ENCODE measurements at places on chromosomes 13 and 19.

- no peak for DNase-seq
These were observed 1297.4 kb downstream of the PCDH9 start for GRCh38 chr13:65932587-65933239.

DNA sequence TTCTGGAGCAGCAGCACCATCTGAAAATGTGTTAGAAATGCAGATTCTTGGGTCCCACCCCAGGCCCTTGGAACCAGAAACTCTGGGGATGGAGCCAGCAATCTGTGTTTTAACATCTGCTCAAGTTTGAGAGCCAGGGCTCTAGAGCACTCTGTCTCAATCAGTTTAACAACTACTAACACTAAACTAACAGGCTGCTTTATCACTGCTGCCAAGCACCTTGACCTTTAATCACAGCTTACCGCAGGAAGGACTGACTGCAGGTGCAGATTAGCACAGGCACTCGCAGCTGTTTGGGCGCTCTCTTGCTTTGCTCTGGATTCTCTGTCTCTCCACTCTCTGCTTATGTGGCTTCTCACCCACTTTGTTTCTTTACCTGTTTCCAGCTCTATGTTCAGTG is 163.5 kb downstream of the MTUS2 start:
- no peak for DNase-seq

DNA sequence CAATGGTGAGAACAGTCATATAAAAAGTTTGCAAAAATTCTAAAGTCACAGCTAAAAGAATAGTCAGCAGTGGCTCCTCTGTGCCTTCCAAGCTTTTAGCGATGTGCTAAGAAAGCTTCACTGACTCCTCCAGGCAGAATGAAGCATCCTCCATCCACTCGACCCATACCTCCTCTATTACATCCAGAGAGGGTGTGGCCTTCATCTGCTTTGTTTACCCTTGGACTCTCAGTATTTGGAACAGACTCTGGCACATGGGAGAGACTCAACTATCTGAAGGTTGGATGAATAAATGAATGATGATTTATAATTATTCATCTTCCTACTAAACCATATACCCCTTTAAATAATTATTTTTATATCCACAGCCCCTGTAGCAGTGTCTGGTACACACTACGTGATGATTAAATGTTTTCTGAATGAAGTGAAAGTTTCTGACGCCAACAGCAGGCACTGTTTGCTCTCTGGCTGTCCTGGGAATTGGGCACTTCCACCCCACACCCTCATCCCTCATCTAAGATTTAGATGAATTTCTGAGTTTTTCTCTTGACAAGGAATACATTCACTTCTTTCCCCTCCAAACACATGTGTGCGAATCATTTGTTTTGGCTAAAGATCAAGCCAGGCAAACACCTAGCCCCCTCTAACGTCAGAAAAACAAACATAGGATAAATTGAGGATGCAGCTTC is 93.9 kb downstream of the NUFIP1 start:
- DNase-seq = no peak

GRCh38 chr13:102703726-102704035 is 8.8 kb upstream of the METTL21C start:
- DNase-seq = no peak

DNA sequence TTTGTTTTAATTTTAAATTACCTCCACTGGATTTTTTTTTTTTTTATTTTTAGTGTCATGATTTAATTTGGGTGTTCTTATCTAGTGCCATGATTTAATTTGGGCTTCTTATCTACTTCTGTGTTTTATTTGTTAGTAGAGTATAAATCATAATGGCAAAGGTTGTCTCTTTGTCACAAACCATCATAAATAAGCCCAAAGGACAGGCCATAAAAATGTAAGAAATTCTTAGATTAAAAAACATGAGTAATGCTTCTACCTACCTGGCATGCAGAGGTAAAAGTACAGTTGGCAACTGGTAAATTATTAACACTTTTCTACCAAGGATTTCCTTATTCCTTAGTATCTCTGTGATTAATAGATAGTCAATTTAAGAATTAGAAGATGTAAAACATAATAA is 55.2 kb downstream of the ERCC5 start:
- no peak for DNase-seq

DNA sequence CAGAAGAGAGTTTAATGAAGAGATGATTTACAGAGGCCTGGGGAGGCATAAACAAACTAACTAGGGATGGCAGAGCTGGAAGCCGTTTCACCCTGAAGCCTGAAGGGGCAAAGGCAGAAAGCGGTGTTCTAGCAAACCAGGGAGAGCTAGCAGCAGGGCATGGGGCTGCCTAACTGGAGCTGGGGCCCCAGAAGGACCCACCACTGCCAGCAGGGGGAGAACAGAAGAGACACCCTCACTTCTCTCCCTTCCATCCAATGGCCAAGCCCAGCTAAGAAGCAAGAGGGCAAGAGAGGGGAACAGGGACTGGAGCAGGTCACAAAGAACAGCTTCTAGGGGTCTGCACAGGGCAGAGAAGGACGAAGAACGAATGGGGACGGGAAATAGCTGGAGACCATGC is 195.5 kb downstream of the KATNAL1 start:
- DNase-seq = no peak

GRCh38 chr13:32824061-32824460 is 192.2 kb upstream of the KL start:
- no peak for DNase-seq

DNA sequence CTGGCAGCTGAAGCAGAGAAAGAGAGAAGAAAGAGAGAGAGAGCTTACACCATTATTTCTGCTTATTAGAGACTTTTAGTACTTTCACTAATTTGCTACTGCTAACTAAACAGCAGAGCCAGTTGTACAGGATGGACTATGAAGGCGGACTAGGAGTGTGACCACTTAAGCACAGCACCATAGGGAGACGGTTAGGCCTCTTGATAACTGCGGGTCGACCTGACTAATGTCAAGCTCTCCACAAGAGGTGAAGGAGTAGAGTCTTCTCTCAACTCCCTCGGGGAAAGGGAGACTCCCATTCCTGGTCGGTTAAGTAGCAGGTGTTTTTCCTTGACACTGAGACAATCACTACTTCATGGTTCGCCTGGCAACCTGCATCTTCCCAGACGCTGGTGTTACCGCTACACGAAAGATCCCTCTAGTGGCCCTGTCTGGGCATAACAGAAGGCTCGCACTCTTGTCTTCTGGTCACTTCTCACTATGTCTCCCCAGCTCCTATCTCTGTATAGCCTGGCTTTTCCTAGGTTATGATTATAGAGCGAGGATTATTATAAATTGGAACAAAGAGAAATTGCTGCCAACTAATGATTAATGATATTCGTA is 5.3 kb upstream of the PSG7 start:
- DNase-seq = no peak

GRCh38 chr13:76816394-76816793 is 69.8 kb downstream of the KCTD12 start:
- DNase-seq = no peak

DNA sequence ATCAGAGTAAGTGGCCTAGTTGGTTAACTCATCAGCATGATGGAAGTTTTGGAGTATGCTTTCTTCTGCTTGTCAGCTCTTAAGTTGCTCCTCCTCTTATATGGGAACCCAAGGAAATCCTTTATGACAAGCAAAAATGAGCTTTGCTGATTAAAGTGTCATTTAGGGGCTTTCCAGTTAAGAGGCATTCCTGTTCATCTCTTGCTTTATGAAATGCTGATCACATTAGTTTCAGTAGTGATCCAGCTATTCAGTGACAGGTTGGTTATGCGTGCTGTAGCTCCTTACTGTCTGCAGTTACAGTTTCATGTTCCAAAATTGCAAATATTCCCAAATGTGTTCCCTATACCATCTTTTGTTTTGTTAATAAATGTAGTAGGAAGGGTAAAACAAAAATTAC is 146.6 kb downstream of the CDK8 start:
- no peak for DNase-seq

GRCh38 chr13:97379386-97379785 is 54.6 kb upstream of the RAP2A start:
- DNase-seq = no peak

DNA sequence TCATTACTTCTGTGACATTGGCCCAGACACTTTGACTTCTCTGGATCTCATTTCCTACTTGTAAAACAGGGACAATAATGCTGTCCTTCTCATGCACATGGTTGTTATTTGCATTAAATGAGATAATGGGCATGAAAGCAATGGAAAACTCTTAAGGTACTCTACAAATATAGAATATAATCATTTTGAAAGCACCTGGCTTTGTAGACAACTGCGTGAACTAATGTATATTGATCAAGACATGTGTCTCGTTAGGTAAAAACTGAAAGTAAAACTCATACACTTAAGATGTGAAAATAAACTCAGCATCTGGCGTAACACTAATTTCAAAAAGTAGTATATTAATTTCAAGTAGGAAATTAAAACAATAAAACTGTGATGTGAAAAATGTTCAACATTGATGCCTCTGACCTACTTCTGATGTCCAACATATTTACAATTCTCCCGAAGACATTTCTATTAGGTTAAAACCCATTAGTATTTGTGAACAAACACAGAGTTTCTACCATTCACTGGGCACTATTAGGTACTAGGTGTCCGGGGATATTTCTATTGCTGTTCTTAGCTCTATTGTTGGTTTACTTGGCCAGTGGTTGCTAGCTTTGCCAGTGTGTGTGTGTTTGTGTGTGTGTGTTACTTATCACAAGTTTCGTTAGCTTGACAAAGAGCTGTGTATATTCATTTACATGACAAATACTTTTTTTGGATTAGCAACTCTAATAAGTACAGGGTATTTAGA is 220.5 kb downstream of the KCNRG start:
- DNase-seq = no peak

GRCh38 chr13:112686987-112687386 is 2.9 kb upstream of the ATP11A start:
- DNase-seq = no peak

DNA sequence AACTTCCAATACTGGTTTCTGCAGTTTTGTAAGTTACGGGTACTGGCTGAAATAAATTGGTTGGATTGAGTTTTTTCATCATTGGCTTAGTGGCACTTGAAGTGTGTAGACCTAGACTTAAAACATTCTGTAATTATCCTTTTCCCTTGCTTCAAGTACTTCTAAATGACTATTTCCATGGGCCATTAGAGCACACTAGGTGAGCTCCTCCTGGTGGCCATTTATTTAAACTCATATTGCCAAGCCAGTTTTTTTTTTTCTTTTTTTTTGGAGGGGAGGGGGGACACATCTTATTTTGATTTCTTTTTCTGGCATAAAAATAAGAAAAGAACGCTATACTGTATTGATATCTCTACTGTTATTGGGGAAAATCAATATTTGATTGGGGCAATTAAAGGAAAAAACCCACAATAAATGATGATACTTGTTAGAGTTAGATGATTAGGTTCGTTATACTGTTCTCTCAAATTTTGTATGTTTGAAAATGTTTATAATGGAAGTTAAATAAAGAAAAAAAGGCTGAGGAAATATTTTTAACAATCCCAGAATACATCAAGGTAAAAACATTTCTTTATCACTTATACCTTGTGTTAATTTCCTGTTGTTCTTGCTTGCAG is 82.9 kb downstream of the PDS5B start:
- peak; percentile 40 for DNase-seq

DNA sequence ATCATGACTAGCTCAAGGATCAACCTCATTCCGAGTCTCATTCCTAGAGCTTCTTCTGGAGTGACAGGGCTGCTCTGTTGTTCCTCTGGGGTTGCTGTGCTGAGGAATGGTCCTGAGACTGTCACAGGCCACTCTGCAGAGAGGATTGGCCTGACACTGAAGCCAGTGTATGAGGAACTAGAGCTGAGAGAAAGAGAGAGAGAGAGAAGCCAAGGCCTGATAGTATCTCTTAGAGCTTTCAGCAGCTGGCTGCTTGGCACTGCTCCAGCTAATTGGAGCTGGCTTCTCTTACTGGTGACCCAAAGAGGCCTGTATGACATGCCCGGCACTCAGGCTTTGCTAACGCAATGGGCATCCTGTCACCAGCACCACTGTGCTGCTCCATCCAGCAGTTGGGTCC is 73.4 kb upstream of the FLT1 start:
- no peak for DNase-seq

DNA sequence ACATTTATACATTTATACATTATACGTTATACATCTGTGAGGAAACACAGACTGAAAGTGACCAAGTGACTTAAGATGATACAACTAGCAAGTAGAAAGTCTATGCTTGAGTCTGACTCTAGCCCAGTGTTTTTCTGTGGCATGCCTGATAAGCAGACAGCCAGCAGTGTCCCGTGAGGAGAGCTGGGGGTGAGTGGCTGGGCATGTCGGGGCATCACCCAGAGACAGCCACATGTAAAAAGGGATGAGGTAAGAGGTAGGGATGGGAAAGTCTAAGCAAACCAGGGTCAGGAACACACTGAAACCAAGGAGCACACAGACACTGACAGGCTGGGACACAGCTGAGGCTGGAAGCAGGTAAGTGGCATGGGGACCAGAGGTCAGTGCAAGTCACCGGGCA is 333.2 kb downstream of the FOXO1 start:
- no peak for DNase-seq

DNA sequence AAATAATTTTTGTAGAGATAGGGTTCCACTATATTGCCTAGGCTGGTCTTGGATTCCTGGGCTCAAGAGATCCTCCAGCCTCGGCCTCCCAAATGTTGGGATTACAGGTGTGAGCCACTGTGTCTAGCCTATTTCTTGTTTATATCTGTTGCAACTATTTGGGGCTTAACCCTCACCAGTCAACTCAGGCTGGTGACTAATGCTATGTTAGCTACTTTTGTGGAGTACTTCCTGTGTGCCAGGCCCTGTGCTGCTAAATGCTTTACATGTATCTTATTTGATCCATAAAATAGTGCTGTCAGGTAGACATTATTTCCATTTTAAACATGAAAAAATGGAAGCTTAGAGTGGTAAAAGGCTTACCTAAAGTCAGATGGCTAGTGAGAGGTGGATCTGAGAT is 13.8 kb downstream of the CEACAM1 start:
- no peak for DNase-seq

DNA sequence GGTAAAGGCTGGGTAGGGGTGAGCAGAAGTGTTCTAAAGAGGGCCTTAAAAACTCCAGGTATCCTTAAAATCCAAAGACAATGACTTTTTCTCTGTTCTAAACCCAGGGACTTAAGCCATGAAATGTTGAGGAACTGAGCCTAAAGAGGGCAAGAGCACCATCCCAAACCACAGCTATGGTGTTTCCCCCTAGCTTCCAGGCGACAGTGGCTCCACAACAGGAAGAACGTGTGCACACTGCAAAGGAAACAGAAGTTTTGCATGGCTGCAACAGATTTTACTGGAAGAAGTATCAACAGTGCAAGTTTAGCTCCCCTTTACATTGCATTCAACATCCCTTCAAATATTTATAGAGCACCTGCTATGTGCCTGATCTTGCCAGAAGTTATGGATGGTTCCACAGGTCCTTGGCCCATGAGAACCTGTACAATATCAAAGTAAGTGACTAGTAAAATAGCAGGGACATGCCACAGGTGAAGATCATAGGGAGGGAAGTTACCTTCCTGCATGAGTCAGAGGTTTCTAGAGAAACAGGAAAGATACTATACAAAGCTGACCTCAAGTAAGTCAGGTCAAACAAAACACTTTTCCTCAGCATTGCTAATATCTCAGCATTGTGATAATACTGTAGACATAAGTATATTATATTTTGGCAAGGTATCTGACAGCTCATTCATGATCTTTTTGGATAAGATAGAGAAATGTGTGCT is 8.4 kb upstream of the KCTD12 start:
- peak; percentile 22 for DNase-seq

Data from kidney capillary endothelial cell (primary cell).